ENCODE measurements at places on chromosomes 5 and 9.

- DNase-seq: no peak
Observed at GRCh38 chr5:78720997-78721396, 72.4 kb upstream of the LHFPL2 start.

- no peak for DNase-seq
Observed at GRCh38 chr5:464446-464842, 21.5 kb downstream of the EXOC3 start.

DNA sequence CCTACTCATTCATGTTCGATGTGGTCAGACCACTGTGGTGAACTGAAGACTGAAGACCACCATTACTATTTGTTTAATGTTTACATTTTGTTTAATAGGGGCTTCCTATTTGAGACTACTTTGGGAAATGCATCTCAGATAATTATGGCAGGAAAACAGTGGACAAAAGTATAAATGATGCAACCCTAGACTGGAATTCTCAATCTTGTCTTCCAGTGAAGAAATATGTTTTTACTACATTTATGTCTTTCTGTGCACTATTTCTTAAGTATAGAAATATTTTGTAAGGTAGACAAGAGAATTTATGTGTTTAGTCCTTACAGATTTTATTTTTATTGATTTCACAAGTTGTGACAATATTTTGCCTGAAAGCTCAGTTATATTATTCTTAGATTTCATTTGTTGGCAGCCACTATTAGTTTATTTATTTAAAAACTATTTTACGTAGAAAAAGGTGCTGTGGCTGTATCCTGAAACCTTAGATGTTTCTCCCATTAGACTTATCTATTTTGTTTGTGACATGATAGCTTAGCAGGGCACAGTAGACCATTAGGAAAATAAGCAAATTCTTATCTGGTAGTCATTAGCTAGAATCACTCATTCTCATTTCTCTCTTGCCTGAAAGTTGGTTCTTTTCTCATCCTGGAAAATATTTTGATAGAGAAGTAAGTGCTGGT is 39.4 kb upstream of the MRPS30 start:
- no peak for DNase-seq

DNA sequence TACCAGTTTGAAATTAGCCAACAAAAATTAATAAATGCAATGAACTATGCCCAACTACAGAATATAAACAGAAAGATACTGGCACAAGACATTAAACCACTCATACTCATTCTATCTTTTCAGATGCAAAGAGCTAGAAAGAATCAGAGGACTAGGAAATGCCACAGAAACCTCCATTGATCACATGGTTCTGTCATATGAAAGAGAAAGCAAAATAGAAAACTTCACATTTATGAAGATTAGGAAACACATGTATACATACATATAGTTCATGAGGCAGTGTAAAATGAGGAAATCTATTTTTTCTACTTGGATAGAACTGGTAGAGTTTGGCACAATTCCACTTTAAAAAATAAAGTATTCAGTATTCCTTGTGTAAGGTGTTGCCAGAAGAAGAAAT is 275.1 kb upstream of the PTGER4 start:
- DNase-seq: no peak

DNA sequence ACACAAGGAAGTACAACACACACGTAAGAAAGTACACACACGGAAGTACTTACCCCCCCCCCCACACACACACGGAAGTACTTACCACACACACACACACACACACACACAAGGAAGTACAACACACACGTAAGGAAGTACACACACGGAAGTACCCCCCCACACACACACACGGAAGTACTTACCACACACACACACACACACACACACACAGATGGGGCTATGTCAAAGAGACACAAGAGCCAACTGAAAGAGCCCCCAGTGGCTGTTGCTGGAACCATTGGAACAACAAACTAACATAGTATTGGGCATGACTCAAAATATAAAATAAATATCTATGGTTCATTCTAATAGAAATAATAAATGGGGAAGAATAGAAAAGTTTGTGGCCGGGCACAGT is 4.9 kb upstream of the MAPK9 start:
- no peak for DNase-seq

GRCh38 chr9:120610975-120611689 is 31.2 kb upstream of the CDK5RAP2 start:
- DNase-seq: no peak

GRCh38 chr9:108662091-108662875 is 193.5 kb downstream of the ACTL7B start:
- no peak for DNase-seq

- no peak for DNase-seq
Observed at GRCh38 chr5:14672484-14673394, 8.2 kb downstream of the OTULIN start.

GRCh38 chr9:981491-981898 is 5.0 kb downstream of the DMRT3 start:
- DNase-seq: no peak

GRCh38 chr5:14595891-14596290 is 14.3 kb downstream of the OTULINL start:
- DNase-seq: no peak

- peak; percentile 32 for DNase-seq
Observed at GRCh38 chr9:114588210-114588609, 641 bp downstream of the ATP6V1G1 start.

DNA sequence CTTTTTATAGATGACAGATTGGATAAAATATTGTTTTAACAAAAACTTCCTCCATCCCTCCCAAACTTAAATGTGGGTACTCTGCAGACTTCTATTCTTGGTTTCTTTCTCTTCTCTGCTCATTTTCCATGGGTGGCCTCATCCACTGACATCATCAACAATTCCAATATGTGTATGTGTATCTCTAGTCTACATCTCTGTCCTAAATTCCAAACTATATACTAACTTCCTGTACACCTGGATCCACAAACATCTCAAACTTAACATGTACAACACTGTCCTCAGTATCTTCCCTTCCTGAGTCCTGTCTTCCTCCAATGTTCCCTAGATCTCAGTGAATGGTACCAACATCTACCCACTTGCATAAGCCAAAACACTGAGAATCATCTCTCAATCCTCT is 28.5 kb upstream of the CDK5RAP2 start:
- no peak for DNase-seq

Data from CD8-positive, alpha-beta T cell (primary cell).